Right ventricle myocardium superior (tissue), 1 donor: ENCODE measurements at places on chromosomes 3 and 15.

DNA sequence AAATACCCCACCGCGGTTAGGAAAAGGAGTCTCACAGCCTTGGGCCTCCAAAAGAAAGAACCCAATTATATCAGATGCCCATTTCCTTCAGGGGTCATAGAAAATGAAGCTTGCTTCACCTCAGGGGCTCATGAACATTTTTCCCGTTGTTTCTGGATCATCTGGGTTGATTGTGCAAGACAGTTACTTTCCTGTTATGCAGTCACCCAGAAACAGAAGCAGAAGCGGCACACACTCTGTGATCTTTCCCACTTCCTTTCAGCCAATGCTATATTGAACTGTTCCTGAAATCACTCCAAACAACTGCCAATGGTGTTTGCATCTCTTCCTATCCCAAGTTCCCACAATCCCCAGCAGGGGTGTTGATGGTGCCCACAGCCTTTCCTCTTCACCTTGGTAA is 295.6 kb upstream of the RASGRP1 start:
- DNase-seq = no peak

GRCh38 chr3:17091910-17092582 is 207.3 kb downstream of the PLCL2 start:
- DNase-seq = no peak

- DNase-seq = no peak
These were observed 22.7 kb upstream of the SH3BP5 start for GRCh38 chr3:15355086-15355485.

DNA sequence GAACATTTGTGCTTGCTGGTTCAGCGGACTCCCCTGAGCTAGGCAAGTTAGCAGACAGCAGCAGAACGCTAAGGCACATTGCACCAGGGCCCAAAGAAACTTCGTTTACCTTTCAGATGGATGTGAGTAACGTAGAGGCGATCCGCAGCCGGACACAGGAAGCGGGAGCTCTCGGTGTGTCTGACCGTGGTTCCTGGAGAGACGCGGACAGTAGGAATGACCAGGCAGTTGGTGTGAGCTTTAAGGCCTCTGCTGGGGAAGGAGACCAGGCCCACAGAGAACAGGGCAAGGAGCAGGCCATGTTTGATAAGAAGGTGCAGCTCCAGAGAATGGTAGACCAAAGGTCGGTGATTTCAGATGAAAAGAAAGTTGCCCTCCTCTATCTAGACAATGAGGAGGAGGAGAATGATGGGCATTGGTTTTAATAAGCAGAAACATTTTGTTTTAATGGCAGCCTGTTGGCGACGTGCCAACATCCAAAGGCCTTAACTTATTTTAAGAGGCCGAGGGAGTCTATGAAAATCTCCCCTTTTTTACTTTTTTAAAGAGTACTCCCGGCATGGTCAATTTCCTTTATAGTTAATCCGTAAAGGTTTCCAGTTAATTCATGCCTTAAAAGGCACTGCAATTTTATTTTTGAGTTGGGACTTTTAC is 27.9 kb downstream of the SYNM start:
- no peak for DNase-seq
